ENCODE measurements at places on chromosomes 12 and 14.

DNA sequence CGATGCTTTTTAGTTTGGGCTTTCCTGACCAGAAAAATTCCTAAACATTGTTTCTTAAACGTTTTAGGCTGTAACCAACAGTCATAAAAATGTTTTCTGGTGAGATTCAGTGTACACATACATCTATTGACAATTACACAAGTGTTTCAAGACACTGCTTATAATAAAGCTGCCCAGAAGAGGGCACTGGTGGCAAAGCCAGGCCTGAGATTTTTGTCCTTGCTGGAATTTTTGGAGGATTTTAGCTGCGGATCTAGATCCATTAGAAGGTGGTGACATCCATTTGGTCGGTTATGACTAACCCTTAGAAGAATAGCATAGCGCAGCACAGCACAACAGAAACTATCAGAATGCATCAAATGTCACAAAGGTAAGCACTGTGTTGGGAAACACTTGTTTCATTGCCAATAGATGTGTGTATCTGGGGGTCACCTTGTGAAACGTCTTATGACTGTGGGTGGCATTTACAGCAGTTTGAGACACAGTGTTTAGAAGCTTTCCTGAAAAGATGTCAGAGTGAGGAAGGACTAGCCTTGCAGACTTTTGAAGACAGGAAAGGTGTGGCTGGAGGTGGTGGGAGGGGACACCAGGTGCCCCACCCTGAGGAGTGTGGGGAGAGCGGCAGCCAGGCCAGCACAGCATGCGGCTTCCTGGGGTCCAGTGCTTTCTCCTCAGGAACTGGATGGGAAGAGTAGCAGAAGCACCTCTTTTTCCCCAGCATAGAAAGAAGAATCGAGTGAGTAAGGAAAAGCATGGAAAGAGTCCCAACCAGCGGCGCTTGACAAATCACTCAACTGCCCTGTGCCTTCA is 54.7 kb upstream of the FKBP4 start:
- no peak for DNase-seq

DNA sequence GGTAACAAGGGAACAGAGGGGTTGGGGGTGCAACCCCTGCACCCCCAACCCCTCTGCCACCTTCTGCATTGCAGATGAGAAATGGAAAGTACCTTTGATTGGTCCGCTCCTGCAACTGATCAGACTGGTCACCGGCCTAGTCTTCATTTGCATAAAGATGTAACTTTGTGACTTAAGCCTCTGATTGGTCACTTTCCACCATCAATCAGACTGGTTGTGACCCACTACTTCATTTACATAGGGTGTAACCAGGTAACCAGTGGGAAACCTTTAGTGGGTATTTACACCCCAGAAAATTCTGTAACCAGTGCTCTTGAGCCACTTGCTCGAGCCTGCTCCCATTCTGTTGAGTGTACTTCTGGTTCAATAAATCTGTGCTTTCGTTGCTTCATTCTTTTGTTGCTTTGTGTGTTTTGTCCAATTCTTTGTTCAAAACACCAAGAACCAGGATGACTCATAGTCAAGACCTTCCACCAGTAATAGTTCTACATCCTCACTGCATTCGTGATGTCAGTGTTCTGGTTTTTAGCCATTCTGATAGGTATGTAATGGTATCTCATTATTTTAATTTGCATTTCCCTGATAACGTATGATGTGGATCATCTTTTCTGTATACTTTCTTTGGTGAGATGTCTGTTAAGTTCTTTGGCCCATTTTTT is 30.8 kb downstream of the LEMD3 start:
- no peak for DNase-seq

GRCh38 chr12:46914336-46914735 is 88.5 kb upstream of the SLC38A4 start:
- no peak for DNase-seq

GRCh38 chr14:86639146-86639545 is 1109.2 kb downstream of the FLRT2 start:
- DNase-seq, result no peak

All from activated CD4-positive, alpha-beta T cell treated with anti-CD3 and anti-CD28 coated beads, Interleukin-2, amount 50 U/mL, for 24 hours (primary cell).